ENCODE measurements at places on chromosomes 6 and 20.
A peak's percentile ranks its signal among the peaks of the same experiment; 100 is the strongest.

- no peak for DNase-seq
Observed at GRCh38 chr20:62475772-62476055, at the start of gene GATA5. Gene GATA5, minus strand, starts transcription at chr20:62475995. Its CDS starts 474 bp downstream, at chr20:62475521.

GRCh38 chr20:41960166-41960565, 342.0 kb upstream of the CHD6 start:
- DNase-seq: no peak

DNA sequence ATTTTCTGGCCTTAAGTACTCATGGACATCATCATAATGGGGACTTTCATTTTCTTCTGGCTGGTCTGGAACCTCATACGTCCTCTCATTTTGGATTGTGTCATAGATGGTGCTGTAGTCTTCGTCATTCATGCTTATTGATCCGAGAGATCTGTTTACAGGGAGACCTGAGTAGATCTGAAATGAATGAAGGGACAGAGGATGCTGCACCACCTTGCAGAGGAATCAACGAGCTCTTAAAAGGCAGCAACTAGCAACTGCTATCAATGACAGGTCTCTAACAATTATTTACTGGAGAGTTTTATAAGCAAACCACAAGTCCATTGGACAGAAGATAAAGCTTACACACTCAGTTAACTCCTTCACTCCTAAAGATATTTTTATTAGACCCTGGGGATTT, 49.7 kb upstream of the ENPP4 start:
- no peak for DNase-seq

DNA sequence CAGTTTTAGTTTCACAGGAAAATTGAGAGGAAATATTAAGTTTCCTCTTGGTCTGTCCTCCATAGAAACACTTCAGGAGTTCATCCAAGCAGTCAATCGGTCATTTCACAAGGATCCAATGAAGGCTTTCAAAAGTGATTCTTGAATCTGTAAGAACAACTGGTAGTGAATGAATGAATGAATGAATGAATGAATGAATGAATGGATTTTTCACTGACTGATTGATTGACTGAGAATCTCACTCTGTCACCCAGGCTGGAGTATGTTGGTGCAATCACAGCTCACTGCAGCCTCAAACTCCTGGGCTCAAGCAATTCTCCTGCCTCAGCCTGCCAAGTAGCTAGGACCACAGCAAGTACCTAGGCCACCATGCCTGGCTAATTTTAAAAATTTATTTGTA, 39.4 kb upstream of the TAF8 start:
- DNase-seq: no peak

DNA sequence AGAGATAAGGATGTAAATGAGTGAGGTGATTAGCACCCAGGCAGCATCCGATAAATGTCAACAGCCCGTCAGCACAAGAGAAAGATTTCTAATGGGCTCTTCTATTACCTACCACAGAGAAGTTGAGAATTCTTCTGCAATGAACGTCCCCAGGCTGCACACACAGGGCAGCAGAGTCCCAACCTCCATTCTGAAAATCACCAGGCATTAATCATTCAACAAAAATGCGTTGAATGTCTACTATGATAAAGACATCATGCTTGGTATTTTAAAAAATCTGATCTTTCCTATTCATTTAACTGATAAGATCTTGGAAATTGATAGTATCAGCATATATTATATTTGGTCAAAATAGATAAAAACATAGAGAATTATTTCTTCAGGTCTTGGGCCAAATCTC, 59.5 kb upstream of the VGLL2 start:
- DNase-seq: no peak

- no peak for DNase-seq
Observed at GRCh38 chr20:24871480-24872213, 77.4 kb upstream of the CST7 start.

GRCh38 chr6:15434263-15434662, 188.4 kb downstream of the JARID2 start:
- DNase-seq: no peak

DNA sequence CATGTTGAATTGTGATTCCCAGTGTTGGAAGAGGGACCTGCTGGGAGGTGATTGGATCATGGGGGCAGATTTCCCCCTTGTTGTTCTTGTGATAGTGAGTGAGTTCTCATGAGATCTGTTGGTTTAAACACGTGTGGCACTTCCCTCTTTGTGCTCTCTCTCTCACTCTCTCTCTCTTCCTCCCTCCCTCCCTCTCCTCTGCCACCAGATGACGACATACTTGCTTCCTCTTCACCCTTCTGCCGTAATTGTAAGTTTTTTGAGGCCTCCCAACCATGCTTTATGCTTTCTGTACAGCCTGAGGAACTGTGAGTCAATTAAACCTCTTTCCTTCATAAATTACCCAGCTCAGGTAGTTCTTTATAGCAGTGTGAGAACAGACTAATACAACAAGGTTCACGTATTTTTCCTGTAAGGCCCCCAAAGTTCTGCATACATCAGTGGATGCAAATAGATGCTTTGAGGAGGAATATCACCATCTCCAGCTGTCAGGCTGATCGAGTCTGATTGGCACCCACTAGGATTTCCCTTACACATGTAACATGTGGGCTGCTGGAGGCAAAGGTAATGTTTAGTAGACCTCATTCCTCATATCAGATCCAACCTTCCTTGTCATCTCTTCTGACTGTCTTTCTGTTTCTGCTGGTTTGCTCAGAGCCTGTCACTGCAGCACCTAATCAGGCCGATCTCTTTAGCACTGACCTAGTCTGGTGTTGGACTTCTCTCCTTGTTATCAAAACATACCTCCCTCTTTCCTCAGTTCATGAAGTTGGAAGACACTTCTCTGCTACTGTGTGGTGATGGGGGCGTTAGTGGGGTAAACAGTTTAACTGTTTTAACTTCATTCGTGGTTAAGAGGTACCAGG, 54.3 kb upstream of the BACH2 start:
- peak; percentile 13 for DNase-seq

DNA sequence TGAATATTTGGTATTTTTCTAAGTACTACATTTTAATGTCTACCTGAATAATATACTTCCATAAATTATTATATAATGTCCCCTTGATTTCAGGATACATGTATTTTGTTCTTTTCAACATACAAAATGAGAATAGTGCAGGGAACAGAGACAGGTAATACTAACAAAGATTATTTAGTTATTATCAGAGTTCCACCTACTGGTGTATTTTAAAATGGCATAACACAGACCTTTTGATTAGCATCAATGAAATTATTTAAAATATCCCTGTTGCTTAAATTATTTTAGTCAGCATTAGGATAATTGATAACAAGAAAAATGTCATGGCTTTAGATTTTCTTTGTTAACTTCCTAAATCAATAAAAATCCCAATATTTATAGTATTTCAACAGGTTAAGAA, 184.0 kb downstream of the PRDM13 start:
- no peak for DNase-seq

DNA sequence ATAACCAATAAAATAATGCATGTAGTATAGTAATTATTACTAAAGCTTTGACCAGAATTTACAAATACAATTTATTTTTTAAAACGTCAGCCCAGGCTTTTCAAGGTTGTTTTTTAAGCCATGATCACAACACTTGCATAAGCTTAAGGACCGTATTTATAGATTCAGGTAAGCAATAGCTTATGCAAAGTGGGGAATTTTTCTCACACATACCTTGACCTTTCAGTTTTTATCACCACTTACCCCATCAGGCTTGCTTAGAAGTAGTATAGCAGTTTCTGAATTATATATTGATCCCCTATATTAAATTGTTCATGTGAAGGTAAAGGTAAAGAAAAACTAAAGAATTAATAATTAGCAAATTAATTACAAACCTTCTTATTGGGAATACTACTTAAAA, 232.3 kb upstream of the FKBP1C start:
- DNase-seq: no peak

GRCh38 chr6:42292004-42292740, 74.5 kb upstream of the MRPS10 start:
- DNase-seq: no peak

GRCh38 chr6:43944908-43945767, 175.1 kb downstream of the VEGFA start:
- no peak for DNase-seq

DNA sequence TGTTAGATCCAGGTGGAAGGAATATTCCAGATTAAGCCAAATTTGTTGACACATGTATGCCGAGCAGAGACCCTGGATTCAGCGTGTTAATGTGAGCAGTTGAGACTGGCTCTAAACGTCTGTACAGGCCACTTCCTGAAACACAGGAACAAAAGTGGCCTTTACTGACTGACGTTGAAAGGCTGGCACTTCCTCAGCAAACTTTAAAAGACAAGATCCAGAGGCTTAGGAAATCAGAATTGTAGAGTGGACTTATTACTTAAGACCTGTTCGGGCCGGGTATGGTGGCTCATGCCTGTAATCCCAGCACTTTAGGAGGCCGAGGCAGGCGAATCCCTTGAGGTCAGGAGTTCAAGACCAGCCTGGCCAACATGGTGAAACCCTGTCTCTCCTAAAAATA, 125.7 kb upstream of the ARID1B start:
- no peak for DNase-seq

GRCh38 chr6:120805276-120805675, 529.0 kb downstream of the TBC1D32 start:
- no peak for DNase-seq

- no peak for DNase-seq
Observed at GRCh38 chr6:100281471-100281901, 183.2 kb downstream of the SIM1 start.

DNA sequence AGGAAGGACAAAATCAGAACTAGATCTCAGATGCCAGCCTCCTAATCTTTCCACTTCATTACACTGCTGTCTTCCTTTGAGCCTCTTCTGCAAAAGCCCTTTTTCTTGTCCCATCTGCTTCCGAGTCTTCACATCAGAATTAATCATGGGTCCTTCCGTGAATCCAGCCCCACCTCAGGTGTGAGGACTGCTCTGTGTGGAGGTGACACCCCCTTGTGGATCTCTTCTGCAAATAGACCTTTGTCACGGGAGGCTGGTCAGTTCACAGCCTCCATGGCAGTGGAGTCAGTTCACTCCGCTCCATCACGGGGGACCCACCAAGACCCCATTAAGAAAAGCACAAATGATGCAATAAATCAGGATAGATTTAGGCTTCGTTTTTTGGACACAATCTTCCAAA, 171.1 kb downstream of the ADAT2 start:
- no peak for DNase-seq

GRCh38 chr20:38791940-38792339, 13.6 kb upstream of the PPP1R16B start:
- no peak for DNase-seq

DNA sequence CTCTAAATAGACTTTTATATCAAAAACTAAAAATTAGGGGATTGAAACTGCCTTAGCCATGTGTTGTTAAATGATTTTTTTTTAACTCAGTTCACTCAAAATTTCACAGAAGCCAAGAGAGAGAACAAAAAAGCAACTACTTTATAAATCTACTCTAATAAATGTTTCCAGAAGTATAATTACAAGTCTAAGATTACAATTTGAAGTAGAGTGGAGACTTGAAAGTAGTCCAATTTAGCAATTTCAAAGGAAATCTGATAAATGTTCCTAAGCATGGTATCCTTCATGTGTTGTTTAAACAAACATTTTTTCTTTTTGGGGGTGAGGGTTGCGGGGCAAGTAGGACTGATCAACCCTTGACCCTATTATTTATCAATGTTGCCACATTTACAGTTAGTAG, 72.6 kb downstream of the PHIP start:
- no peak for DNase-seq

GRCh38 chr20:42721923-42722322, 467.8 kb downstream of the PTPRT start:
- no peak for DNase-seq

DNA sequence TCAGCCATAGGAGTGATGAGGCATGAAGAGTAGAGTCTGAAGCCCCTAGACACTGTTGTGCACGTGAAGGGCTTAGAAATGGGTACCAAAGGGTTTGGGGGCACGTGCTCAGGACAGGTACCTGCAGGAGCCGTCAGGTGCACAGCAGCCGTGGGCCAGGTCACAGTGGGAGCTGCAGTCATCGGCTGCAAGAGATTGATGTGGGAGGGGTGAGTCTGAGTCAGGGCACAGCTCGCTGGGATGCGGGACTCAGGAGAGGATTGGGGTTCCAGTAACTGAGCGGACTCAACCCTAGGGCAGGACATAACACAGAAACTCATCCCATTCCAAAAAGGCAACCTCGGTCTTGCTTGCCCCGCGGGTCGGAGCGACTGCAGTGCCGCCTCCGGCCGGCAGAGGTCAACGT, 1.1 kb downstream of the DLK2 start:
- DNase-seq: peak; percentile 18

DNA sequence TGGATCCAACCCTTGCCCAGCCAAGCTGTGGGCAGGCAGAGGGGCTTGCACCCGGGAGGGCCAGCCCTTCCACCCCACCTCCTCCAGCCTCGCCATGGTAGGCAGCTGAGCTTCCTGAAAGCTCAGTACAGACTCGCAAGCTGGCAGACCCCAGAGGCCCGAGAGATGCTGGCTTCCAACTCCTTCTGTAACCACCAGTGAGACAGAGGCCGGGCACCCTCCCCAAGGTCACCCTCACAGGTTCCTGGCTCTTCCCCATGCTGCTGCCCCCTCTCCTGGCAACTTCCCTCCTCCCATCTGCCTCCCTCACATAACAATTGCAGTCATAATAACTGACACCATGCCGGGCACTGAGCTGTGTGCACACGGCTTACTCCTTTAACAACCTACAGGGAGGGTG, 26.2 kb upstream of the NOL4L start:
- no peak for DNase-seq

GRCh38 chr20:43283126-43283525, 93.4 kb upstream of the PTPRT start:
- no peak for DNase-seq

- no peak for DNase-seq
Observed at GRCh38 chr6:4781426-4781825, 5.2 kb downstream of the CDYL start.

GRCh38 chr6:134201716-134202115, 116.2 kb downstream of the SGK1 start:
- DNase-seq: no peak

DNA sequence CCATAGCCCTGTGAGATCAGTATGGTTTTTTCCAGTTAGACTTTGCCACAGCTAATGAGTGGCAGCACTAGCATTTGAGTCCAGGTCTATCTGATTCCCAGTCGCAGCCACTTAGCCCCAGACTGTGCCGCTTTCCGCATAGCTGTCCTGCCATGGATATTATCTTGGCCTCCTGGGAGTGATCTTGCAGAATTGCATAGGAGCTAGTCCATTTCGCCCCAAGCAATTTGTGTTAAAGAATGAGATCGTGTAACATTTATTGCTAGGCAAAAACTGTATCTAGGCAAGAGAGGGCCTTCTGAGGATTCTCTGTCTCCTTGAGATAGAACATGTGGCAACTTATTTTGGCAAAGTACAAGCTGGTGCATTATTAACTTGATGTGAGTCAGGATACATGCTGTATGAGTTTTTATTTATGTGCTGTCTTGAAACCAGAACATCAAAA, 74.2 kb downstream of the EZR start:
- DNase-seq: no peak

GRCh38 chr6:24439858-24440539, 37.3 kb downstream of the MRS2 start:
- no peak for DNase-seq
